NCI-H1930 (cell line): ENCODE measurements at places on chromosomes 5 and 9.

DNA sequence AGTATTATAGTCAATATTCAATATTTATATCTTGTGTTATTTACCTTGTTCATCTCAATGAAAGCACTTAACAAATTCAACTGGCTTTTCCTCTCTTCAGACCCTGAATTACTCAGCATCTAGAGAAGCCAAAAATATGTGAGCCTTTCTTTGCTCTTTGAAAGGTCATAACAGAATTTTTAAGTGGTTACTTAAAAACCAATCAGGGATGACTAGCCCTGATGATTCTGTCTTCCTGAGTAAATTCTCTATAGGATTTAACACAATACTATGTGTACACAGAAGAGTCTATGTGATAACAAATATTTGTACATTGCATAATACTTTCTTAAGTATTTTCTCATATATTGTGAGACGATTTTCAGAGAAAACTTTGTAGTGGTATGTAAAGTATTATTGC, 546.3 kb downstream of the MAT2B start:
- no peak for DNase-seq

- no peak for DNase-seq
Measured at GRCh38 chr5:43753069-43753468, 150.1 kb downstream of the NNT start.

DNA sequence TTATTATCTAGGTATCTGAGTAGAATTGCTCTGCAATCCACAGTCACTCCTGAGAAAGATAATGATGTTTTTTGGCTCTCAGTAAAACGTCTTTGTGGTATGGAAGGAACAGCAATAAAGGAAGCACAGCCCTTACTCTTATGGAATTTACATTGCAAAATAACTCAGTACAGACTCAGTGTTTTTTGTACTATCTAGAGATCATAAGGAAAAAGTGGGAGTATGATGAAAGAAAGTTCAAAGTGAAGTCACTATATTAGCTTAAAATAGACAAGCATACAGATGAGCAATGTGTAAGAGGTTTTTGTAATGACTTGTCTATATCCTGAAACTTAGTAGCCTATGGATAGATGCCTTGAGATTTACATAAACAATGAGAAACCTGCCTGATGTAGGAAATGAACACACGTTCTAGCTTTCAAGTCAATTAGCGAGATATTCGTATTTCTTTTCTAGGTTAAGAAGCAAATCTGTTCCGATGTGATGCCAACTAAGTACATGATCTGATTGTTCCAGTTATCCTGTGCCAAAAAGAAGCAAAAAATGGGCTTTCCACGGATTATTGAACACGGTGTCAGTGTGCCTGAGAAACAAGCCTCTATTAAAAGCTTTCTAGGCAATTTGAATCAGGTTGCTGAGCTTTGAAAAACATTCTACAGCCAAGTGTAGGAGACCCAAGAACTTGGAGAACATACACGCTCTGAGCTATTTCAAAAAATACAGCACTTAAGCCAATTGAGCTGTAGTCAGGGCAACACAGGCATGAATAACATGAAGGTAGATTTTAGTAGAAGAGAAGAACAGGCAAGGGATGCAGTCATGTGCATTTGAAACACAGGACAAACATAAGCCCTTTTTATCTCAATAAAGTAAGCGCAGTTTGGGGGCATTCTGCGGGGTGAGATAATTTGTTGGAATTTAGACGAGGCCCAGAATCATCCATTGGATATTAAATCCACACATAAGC, 86.3 kb upstream of the TAF11L2 start:
- DNase-seq = no peak

GRCh38 chr5:166961913-166962312, 1329.5 kb upstream of the WWC1 start:
- DNase-seq = no peak

DNA sequence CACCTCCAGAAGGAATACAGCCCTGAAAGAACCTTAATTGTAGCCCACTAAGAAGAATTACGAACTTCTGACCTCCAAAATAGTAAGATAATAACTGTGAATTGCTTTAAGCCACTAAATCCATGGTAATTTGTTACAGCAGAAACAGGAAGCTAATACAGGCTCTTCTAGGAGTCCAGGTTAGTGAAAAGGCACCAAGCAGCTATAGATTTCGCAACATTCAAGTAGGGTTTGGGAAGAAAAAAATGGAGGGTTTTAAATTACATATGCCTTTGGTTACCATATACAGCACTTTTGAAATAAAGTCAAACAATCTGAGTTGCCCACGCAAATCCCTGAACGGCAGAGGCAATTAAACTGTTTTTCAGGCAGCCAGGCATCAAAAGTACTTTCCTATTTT, 1.7 kb upstream of the ACTL7A start:
- DNase-seq = no peak

GRCh38 chr5:89072842-89073672, 190.1 kb upstream of the MEF2C start:
- no peak for DNase-seq

DNA sequence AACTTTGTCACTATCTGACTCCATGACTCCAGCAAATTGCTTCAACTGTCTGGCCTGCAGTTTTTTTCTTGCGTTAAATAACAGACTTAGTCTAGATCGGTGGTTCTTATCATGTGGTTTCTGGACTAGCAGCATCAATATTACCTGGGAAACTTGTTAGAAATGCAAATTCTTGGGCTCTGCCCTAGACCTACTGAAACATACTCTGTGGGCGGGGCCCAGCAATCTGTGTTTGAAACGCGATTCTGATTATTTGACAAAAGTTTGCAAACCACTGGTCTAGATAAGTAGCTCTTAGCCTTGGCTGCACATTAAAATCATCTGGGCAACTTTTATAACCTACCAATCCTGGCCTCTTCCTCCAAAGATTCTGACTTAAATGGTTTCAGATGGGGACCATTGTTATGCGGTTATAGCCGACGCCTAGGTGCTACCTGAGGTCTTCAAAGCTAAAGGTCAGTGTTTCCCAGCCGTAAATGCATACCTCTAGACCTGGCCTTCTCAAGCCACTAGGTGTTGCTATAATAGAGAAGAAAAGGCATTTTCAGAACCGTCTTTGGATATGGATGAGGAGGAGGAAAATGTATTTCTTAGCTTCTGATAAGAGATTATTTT, 74.0 kb downstream of the C9orf85 start:
- DNase-seq = no peak

DNA sequence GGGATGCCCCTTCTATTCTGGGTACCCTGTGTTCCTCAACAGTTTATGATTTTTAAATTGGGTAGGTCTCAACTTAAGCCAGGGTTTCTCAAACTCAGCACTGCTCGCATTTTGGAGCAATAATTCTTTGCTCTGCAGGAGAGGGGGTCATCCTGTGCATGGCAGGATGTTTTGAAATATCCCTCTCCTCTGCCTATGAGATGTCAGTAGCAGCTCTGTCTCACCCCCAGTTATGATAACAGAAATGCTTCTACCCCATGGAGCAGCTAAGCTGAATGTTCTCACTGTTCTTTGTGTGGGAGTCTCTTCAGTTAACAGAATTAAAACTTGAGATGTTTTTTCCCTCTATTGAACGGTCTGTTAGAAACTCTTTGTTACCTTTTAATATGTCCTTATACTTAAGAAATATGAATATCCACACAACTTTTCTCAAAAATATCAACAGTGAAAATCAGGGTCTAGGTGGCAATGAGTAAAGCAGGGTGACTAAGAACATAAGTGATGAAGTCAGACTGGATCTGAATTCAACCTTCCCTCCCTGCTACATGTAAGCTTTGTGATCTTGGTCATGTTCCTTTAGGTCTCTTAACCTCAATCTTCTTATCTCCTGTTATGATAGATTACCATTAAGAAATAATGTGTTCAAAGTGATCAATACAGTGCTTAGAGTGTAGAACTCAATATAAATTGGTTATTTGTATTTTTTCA, 89.0 kb downstream of the CAMK4 start:
- DNase-seq = no peak
